ENCODE measurements at places on chromosomes 13 and 19. TPM values are rescaled to one million over a fixed set of nuclear protein-coding genes. Genes with fewer than 3 reads are reported as not detected.

The ZNF560 gene
- total RNA-seq = 0.15 TPM

The PSG7 gene
- total RNA-seq = not detected

The FPR1 gene
- not detected for total RNA-seq

The PRSS57 gene
- total RNA-seq = not detected

The IRGC gene
- not detected for total RNA-seq

The DIAPH3 gene
- 0.38 TPM for total RNA-seq

The FLT1 gene
- total RNA-seq = 0.46 TPM

The ZBTB7A gene
- 44.5 TPM for total RNA-seq

The OR7C1 gene
- total RNA-seq = not detected

The KLHL26 gene
- total RNA-seq = 11.3 TPM

The ANGPTL8 gene
- not detected for total RNA-seq

The C19orf81 gene
- 0.69 TPM for total RNA-seq

The TMEM190 gene
- total RNA-seq = not detected

The SNRNP70 gene
- 268 TPM for total RNA-seq

The PLVAP gene
- total RNA-seq = not detected

Data from activated B cell treated with CpG ODN at 0.5 μM for 24 hours (primary cell).